Suppressor macrophage treated with lipopolysaccharide for 1 hour (primary cell): ENCODE measurements at places on chromosomes 3 and 15.

GRCh38 chr3:128016502-128016901 lies 35.7 kb upstream of the SEC61A1 start:
- DNase-seq = no peak

DNA sequence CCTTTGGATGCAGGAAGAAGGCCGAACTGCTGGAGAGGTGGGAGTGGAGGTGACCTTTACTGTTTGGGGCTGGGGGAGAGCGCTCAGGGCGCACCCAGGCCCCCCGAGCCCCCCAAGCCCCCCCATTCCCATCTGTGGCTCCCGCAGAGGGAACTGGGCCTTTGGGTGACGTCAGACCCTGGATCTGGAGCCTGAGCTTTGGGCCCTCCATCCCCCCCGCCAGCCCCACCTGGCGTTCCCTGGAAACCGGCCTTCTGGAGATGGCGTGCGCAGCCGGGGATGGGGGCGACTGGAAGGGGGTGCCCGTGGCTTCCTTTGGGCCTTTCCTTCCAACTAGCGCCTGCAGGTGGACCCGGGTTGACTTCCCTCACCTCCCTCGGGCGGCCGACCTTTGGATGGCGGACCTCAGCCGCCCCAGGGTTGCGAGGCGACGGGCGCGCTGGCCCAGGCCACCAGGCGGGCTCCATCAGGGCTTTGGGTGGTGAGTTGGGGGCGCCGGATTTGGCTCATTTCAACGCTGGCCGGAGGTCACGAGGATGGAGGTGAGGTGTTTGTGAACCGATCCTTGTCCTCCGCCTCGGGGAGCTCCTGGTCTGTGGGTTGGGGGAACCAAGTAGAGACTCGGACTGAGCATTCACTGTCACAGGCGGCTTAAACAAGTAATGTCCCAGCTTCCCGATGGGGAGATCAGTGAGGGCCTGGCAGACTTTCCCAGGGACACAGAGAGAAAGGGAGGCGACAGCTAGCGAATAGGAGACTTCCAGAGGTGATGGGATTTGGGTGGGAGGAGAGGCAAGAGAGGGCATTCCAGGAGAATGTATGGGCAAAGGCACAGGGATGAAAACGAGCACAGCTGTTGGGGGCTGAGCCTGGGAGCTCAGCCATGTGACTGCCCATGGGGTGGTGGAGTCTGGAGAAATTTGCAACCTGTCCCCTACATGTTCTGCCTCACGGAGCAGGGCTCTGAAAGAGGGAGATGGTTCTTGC lies 709 bp downstream of the SCAMP5 start:
- no peak for DNase-seq

- DNase-seq = no peak
Observed at GRCh38 chr15:47756872-47757271, 39.6 kb downstream of the SEMA6D start.

GRCh38 chr15:39127925-39128617 lies 452.8 kb upstream of the THBS1 start:
- peak; percentile 25 for DNase-seq
